ENCODE measurements at places on chromosomes 3 and 15. TPM values are rescaled to one million over a fixed set of nuclear protein-coding genes. Genes with fewer than 3 reads are reported as not detected.

The KLHL25 gene
- 2.8 TPM for total RNA-seq

The ISLR gene
- 163 TPM for total RNA-seq

The CAMK2N2 gene
- 0.09 TPM for total RNA-seq

The GOLGA8O gene
- total RNA-seq = 0.09 TPM

The MAP1A gene
- 108 TPM for total RNA-seq

The ROBO2 gene
- total RNA-seq = 1.2 TPM

The CNTN3 gene
- 0.74 TPM for total RNA-seq

The LDHAL6B gene
- total RNA-seq = not detected

The AADACL2 gene
- total RNA-seq = not detected

The TRH gene
- total RNA-seq = 2.5 TPM

The TLR9 gene
- total RNA-seq = not detected

The RPL22L1 gene
- total RNA-seq = 66.5 TPM

The PTX3 gene
- total RNA-seq = 216 TPM

The SOX2 gene
- total RNA-seq = not detected

The PLA2G4B gene
- 0.49 TPM for total RNA-seq

The CLSTN2 gene
- 3.2 TPM for total RNA-seq

The LYZL4 gene
- total RNA-seq = not detected

The USF3 gene
- total RNA-seq = 4.5 TPM

The TUSC7 gene
- total RNA-seq = not detected

The TMEM108 gene
- not detected for total RNA-seq

The PLCH1 gene
- 0.09 TPM for total RNA-seq

All from fibroblast of the aortic adventitia (primary cell).